ENCODE measurements at places on chromosomes 2 and 18.

DNA sequence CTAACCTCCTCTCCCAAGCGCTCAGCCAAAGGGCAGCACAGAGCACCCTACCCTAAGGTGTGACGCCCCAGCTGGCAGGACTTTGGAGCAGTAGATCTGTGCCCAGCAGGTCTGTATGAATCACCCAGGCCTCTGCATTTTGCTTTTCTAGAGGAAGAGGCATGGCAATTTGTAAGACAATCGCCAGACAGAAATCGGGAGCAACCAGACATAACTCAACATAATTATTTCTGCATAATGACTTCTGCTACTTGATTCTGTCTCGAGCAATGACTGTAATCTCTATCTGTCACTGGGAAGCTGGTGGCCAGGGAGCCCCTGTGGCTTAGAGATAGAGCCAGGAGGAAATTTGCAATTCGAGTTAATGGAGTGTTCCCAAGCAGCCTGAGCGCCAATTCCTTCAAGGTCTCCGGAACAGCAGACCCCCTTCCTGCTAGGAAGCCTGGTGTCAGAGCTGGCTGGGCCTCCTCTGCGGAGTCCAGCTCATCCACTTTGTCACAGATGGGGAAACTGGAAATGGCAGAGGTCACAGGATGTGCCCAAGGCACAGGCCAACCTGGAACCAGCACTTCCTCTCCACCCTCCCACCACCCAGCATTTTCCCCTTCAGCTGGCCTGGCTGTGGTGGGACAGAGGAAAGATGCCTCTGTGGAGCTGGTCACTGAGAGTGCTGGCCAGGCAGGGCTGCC lies 55.0 kb downstream of the ODC1 start:
- no peak for DNase-seq

- DNase-seq: no peak
Measured at GRCh38 chr18:79746730-79747129, 51.0 kb upstream of the KCNG2 start.

- DNase-seq: no peak
Measured at GRCh38 chr18:48919547-48919946, 31.2 kb downstream of the SMAD7 start.

DNA sequence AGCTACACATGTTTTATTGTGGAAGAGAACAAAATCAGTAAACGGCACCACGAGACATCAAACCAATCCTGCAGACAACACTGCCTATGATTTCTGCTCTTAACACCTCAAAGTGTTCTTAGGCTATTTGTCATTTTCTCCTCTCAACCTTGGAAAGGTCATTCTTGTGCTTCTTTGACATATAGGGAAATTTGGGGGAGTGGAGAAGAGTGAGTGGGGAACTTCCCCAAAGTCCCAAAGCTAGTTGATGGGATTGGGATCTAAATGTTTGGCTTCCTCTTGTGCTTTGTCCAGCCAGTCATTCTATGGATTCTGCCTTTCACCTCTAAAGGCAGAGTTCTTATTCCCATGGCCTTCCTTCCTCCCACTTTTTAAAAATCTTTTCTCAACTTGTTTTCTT lies 5.8 kb upstream of the MRO start:
- DNase-seq: no peak

- no peak for DNase-seq
Measured at GRCh38 chr2:190718652-190719526, 70.0 kb downstream of the NAB1 start.

Measured in pancreas (tissue), 10 donors.